RWPE1 (cell line): ENCODE measurements at places on chromosomes 11 and 22.
A peak's percentile ranks its signal among the peaks of the same experiment; 100 is the strongest.

DNA sequence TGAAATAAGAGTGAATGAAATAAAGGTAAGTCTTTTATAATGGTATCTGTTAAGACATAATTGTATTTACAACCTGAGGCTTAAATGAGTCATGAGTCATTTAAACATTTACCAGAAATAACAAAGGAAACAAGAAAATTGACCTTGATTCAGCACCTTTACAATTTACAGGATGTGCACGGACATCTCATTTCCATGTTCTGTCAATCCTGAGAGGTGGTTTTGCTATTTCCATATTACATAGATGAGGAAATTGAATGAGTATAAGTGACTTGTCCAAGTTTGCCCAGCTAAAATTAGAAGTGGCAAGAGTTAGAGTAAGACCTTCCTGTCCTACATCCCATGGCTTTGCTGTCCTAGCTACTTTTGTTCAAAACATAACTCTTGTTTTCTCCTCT, 89.1 kb downstream of the TRIM44 start:
- DNase-seq = peak; percentile 44

GRCh38 chr11:35360055-35360530, 59.3 kb downstream of the SLC1A2 start:
- DNase-seq = no peak

- peak; percentile 22 for DNase-seq
Measured at GRCh38 chr11:119055901-119056300, 1.1 kb downstream of the HYOU1 start.

GRCh38 chr11:120131941-120132644, 5.8 kb downstream of the TRIM29 start:
- peak; percentile 58 for DNase-seq

DNA sequence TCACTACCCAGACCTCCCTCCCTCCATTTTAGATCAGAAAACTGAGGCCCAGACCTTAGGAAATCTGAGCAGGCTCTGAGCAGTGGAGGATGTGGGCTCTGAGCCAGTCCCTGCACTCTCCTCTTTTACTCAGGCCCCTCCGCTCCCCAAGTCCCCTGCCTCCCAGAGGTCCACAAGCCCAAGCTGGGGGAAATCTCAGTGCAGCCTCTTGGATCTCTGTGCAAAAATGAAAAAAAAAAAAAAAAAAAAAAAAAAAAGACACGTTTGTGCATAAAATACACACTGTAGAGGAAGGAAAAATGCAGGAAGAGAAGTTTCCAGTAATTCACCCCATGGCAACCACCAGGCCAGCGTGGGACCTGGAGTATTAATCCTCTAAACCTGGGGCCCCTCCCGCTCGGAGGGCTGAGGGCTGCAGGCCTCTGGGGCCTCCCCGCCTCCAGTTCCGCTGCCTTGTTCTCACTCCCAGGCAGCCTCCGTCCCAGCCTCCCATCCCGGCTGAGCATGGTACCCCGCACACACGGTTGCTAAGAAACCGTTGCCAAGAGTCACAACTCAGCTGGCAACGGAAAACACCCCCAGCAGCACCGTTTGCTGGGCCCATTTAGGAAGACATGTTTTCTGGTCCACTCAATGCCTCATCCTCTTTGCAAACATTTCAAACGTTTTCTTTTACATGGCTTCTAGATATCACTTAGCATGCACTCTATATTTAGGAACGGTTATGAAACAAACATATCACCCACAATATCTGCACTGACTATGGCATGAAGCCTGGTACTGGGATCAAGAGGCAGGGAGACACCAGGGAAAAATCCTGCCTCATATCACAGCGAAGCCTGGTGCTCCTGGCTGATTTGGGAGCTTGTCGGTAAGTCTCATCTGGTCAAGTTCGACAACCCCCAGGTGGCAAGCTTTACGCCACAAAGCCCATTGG, 227.5 kb downstream of the CTTN start:
- DNase-seq = no peak

GRCh38 chr11:1918436-1919315, 827 bp upstream of the TNNT3 start:
- no peak for DNase-seq

- DNase-seq = no peak
Measured at GRCh38 chr11:6650980-6651379, 4.6 kb downstream of the DCHS1 start.

GRCh38 chr22:27318516-27318915, 483.0 kb downstream of the MN1 start:
- no peak for DNase-seq
